ENCODE measurements at places on chromosomes 6 and 20.
A peak's percentile ranks its signal among the peaks of the same experiment; 100 is the strongest.

DNA sequence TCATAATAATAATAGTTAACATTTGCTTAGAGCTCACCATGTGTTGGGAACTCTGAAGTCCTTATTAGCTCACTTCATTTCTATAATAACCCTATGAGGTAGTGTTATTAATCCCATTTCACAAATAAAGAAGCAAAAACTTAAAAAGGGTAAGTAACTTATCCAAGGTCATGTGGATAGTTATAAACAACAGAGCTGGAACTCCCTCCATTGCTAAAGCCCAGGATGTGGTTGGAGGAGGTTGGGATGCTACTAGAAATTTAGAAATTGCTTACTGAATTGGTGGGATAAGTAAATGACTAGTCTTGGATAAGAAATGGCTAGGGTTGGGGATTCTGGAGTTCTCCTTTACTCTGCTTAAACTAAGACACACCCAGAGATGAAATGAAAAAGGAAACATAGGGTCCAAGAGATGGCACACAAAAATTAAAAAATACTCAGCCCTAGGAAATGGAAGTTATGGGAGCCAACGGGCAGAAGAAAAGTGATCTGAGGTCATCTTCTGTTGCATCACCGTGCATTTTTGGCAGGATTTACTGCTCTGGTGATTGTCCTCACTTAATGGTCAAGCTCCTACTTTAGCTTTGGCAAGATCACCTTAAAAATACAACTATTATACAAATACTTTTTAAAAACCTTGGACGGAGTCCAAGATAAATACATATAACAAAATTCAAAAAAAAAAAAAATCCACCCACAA lies 7.7 kb upstream of the CLIC5 start:
- DNase-seq: no peak

GRCh38 chr6:28568515-28569108 lies 42.9 kb downstream of the GPX5 start:
- no peak for DNase-seq

DNA sequence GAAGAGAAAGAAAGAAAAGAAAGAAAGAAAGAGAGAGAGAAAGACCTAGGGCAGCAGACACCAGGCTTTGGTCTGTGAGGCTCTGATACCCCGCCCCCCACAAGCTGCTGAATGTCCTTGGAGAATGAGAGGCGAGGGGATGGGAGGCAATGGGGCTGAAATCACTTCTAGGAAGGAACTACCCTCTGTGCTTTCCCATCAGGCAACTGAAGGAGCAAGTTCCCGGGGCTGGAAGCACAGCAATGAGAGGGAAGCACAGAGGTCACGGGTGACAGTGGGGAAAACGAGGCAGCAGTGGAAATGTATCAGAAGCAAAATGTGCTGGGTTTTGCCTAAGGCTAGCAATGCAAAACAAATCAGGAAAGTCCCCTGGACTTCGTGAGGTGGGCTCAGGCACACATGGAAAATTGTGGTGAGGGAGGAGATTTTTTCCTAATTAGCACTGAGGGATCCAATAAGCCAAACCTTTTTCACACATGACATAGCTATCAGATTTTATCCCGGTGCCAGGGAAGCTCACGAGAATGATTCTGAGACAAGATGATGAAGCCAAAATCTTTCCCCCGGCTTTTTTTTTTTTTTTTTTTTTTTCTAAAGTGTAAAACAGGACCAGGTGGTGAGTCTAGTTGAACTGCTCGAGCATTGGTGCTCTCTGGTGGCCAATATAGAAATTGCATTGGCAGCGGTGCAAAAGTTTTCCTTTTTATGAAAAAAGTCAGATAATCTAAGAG lies 16.8 kb upstream of the ARFGEF2 start:
- peak; percentile 68 for DNase-seq

DNA sequence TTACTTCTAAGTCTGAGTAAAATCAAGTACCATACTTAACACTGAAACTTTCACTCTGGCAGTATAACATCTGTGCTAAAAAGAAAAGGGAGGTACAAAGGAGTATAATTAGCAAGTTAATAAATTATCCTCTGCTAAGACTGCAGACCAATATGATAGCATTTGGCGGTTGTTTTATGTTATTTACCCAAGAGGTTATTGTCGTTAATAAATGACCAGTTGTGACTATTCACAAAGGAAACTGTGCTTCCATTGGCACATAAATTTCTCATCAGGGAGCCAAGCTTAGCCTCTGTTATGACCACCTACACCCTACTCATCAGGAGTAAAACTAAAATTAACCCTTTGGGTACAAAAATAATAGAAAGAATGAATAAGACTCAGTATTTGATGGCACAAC lies 86.5 kb downstream of the CRYBG1 start:
- DNase-seq: no peak

DNA sequence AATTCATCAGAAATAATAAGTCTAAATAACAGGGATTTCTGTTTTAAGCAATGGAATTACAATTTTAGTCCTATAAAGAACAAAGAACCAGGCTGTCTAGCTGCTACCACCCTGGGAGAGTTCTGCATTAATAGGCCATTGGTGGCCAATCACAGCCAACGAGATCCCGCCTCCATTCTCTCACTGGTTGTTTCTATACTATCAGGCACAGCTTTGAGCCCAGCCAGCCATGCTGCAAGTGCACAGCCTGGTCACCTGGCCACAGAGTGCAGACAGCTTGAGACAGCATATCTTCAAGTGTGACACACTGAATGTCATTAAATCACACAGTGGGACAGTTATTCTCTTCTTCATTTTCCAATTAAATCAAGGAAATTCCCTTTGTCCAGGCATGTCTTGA lies 16.1 kb upstream of the RAB22A start:
- peak; percentile 29 for DNase-seq

DNA sequence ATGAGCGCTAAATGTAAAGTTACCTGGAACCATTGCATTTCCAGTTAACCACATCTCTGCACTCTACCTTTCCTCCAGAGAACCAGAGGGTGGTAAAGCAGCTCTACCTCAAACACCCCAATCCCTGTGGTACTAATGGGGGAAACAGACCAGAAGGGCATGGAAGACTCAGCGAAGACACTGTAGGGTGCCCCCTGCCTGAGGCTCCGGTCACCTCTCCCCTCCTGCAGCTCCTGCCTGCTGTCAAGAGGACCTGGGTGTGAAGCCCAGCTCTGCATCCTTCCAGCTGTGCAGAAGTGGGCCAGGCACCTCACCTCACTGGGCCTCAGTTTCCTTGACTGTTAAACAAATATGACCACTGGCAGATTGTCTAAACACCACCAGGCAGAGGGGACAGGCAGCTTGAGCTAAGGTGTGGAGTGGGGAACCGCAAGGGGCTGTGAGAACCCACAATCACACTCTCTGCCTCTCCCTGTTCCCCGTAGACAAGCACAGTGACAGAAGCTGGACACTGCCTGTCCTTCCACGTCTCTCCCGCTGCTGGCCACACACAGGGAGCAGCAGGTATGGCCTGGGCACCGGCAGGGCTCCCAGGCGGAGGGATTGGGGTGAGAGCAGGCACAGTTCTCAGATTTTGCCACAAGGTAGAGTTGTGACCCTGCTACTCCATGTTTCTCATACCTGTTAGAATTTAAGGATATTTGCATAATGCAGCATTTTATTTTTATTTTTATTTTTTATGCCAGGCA lies 9.1 kb upstream of the BPIFA2 start:
- no peak for DNase-seq

Measured in nephron progenitor cell (in vitro differentiated cells).